ENCODE measurements at places on chromosomes 5 and 9.

- DNase-seq: no peak
Measured at GRCh38 chr5:37888476-37888875, 48.6 kb upstream of the GDNF start.

- DNase-seq: no peak
Measured at GRCh38 chr9:27385606-27386322, 88.8 kb upstream of the EQTN start.

- no peak for DNase-seq
Measured at GRCh38 chr9:137717776-137718327, 99.0 kb downstream of the EHMT1 start.

GRCh38 chr5:13700626-13701025 lies 243.9 kb downstream of the DNAH5 start:
- DNase-seq: no peak

GRCh38 chr5:158911693-158912363 lies 187.9 kb downstream of the EBF1 start:
- DNase-seq: peak; percentile 56

DNA sequence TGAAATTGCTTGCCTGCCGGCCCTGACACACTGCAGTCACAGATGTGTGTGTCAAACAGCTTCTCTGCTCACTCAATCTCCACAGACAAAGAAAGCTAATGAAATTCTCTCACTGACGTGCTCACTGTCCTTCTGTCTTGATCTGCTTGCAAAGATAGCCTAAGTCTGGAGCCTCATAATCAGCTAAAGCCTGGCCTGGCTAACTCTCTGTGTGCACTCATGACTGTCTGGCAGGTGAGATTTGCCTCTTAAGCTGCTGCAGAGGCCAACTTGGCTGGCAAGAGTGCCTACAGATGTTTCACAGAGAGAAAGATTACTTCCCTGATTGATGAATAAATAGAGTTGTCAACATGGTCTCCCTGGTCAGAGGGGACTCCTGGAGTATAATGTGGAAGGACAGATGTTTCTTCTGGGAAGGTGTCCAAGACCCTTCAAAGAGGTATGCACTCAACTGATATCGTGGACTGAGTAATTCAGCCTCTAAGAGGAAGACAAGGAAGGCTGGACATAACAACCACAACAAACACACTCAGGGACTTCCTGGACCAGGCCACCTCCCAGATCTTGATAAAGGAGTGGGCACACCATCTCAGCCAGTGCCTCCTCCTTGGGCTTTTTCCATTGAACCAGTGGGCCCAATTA lies 362.0 kb downstream of the SPOCK1 start:
- no peak for DNase-seq

DNA sequence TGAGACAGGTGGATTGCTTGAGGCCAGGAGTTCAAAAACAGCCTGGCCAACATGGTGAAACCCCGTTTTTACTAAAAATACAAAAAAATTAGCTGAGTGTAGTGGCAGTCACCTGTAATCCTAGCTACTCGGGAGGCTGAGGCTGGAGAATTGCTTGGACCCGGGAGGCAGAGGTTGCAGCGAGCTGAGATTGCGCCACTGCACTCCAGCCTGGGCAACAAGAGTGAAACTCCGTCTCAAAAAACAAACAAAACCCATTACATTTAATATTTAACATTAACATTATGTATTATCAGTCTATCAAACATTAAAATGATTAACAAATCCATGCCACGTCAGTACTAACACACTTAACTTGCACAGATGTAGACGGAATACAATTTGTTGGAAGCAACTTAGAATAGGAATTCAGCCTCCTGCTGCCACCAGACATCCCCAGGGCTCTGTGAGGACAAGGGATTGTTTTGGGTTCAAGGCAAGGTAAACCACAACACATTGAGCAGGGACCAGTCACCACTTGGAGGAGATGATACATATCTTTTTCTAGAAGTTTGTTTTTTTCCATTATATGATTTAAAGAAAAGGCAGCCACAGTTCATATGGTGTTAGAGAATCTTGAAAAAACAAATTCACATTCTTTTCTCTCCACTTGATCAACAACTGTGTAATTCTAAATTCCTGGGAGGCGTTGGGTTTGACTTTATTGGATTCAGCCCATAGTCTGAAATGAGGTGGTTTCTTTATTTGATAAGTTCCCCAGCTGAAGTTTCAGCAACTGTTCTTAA lies 104.1 kb upstream of the BASP1 start:
- DNase-seq: no peak

- DNase-seq: no peak
Measured at GRCh38 chr5:116507051-116507537, 67.5 kb downstream of the SEMA6A start.

DNA sequence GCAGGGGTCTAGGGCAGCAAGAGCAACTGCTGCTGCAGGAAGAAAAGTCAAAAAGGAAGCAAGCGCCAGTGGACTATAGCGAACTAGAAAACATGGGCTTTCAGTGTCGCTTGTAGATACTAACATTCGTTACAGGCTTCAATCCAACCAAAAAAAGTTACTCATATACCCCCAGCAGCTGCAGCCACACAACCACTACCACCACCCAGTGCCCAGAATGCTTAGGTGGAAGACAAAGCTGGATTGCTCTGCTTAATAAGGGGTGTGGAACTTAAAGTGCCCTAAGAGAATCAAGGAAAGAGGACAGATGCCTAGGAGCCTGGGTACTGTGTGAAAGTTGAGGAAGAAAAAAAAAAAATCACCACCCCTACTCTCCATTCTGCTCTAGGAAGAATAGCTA lies 203.6 kb downstream of the ELAVL2 start:
- no peak for DNase-seq

- no peak for DNase-seq
Measured at GRCh38 chr5:44336708-44337107, 52.5 kb downstream of the FGF10 start.

DNA sequence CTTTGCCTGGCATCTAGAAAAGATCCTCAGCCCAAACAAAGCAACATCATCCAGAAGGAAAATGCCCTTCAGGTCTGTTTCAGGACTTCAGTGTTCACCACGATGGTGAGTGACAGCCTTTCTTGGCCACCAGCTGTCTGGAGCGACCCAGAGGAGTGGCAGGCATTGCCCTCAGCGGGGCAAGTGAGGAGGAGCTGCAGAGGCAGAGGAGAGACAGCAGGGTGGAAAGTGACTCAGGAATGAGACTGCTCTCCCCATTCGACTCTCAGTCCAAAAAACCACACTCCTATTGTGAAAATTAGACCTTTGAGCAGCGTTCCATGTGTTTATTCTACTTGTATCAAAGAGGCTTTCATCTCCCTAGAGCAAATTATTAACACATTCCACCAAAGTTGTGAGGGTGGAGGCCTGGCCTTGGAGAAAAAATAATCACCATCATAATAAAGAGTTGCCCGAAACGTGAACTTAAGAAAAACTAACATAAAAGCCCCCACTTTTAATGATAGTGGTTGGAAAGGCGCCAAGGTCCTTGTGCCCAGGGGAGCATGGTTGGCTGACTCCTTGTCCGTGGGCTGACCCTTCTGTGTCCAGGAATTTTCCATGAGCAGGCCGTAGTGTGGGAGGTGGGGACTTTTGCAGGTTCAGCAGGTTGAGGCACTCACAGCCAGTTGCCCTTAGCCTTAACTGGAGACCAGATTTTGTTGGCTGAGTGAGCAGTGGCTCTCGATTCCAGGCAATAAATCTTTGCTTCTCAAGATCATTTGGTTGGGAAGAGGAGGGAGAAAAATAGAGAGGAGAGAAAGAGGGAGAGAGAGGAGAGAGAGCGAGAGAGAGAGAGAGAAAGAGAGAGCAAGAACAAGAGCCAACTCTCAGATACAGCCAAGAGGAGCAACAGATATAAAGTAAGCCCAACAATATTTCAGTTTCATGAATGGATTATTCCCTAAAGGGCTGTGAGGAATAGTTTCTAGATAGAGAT lies 125.9 kb upstream of the ANKRD55 start:
- no peak for DNase-seq

DNA sequence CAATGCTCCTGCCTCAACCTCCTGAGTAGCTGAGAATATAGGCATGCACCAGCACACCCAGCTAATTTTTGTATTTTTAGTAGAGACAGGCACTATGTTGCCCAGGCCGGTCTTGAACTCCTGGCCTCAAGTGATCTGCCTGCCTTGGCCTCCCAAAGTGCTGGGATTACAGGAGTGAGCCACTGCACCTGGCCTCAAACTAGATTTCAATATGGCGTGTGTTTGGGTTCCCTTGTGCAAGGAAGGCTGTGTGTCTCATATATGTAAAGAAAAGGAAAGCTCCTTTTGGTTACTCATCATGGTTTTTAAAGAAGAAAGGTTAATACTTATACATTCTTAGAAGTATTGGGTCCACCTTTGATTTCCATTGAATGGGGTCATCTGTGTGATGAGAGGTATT lies 70.7 kb downstream of the ANKRD33B start:
- DNase-seq: no peak

- DNase-seq: no peak
Measured at GRCh38 chr9:134534661-134535080, 106.9 kb upstream of the COL5A1 start.
